ENCODE measurements at places on chromosomes 11 and 22.

DNA sequence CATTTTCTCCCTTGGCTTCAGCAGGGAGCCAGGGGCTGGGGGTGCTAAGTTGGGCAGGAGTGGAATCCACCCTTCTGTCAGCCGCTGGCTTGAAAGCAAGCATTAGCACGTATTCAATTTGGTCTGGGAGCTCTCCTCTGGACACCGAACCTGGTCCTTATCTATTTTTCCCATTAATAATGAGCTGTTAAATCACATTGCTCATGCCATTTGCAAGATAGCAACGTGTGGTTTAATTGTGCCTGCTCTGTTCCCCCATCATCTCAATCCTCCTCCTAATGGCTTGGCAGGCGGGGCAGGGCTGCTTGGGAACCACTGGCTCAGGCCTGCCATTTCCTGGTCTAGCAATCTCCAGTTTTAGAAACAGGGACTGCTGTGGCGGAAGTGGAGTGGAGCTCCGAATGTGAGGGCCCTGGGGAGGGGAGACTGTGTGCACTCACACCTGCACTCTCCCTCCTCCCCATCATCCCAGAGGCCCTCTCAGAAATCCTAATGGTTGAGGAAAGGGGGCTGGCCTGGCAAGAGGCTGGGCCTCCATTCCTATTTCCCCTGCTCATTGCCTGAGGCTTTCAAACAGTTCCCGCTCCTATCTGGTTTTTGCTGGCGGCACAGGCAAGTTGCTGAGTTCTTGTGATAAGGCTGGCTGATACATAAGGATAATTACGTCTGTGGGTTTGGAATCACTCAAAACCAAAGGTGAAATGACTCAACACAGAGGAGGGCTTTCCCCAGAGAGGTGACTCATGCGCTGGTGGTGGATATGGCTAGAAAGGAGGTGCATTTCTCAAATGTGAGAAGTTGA, 201.2 kb upstream of the E2F8 start:
- peak; percentile 96 for DNase-seq

GRCh38 chr11:123707606-123708205, 33.8 kb downstream of the ZNF202 start:
- peak; percentile 72 for DNase-seq

- DNase-seq = no peak
These were observed 11.4 kb downstream of the KCNJ5 start for GRCh38 chr11:128902515-128903066.

- DNase-seq = no peak
These were observed 15.7 kb downstream of the TSPAN32 start for GRCh38 chr11:2317354-2318050.

DNA sequence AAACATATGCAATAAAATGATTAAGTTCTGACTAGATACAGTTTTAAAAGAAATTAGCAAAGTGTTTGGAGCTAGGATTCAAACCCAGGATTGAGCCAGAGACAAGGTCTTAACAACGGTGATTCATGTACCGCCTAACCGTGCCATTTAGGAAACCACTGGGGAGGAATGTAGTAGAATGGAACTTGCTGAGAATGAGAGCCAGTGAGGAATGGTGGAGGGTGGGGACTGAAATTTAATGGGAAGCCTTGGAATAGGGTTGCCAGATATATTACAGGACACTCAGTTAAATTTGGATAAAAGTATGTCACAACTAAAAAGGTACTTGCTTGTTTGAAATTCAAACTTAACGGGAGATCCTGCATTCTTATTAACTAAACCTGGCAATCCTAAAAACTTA, 30.4 kb upstream of the TMEM86A start:
- no peak for DNase-seq

DNA sequence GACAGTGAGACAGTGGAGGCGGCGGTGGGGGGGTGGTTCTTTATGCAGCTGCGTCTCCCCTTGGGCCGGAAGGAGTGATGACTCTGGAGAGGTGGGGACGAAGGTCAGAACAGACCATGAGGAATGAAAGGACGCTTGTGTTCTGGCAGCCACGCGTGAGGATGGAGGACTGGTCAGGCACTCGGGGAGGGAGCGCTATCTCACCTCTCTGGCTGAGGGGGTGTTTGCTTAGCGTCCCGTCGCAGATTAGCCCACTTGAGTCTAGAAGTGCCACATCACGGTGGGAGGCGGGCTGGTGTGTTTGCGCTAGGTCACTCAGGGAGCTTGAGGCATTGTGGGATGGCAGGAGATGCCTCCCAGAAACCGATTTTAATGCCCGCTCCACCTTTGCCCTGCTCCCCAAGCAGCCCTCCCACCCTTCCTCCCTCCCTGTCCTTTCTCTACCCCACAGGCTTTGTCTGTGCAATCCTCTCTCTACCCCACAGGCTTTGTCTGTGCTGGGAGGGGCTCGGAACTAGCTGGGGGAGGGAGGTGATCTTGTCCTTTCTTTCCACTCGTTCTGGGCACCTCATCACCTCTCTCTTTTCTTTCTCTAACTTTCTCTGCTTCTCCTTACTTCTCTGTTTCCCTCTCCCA, 97.8 kb downstream of the PKNOX2 start:
- no peak for DNase-seq

GRCh38 chr22:45677063-45677462, 5.4 kb downstream of the ATXN10 start:
- DNase-seq = no peak

GRCh38 chr11:117761993-117762392, 35.0 kb downstream of the DSCAML1 start:
- no peak for DNase-seq

DNA sequence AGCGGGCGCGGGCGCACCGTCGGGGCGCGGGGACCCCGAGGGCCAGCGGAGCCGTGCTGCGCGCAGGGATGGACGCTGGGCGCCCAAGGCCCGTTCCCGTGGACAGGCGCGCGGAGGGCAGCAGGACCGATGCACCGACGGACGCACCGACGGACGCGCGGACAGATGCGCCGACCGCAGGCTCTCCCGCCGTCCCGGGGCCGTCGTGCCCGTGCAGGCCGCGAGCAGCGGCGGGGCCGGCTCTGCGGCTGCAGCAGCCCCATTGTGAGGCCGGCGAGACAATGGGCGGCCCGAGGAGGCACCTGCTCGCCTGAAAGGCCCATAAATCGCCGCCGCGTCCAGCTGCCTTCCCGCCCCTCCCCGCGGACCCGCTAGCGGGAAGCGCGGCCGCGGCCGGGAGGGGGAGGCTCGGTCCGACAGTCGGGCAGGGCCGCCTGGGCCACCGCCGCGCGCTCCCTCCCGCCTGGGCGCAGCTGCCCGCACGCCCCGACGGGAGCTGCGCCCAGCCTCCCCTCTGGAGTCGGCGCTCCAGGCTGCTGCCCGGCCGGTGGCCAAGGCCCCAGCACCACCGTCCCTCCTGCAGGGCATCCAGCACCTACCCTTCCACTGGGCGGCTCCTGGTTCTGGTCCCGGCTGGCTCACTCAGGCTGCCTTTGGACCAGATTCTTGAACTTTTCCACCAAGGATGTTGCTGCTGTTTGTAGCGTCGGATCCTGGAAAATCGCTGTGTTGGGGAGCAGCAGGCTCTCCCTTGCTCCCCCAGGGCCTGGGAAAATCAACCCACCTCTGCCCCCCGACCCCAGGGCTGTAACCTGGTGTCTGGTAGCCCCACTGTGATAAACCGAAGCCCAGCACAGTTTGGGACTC, 15.8 kb downstream of the CDKN1C start:
- DNase-seq = no peak

GRCh38 chr22:30221121-30221992, 25.2 kb downstream of the LIF start:
- no peak for DNase-seq

GRCh38 chr11:126347751-126348668, 7.5 kb upstream of the ST3GAL4 start:
- DNase-seq = no peak

DNA sequence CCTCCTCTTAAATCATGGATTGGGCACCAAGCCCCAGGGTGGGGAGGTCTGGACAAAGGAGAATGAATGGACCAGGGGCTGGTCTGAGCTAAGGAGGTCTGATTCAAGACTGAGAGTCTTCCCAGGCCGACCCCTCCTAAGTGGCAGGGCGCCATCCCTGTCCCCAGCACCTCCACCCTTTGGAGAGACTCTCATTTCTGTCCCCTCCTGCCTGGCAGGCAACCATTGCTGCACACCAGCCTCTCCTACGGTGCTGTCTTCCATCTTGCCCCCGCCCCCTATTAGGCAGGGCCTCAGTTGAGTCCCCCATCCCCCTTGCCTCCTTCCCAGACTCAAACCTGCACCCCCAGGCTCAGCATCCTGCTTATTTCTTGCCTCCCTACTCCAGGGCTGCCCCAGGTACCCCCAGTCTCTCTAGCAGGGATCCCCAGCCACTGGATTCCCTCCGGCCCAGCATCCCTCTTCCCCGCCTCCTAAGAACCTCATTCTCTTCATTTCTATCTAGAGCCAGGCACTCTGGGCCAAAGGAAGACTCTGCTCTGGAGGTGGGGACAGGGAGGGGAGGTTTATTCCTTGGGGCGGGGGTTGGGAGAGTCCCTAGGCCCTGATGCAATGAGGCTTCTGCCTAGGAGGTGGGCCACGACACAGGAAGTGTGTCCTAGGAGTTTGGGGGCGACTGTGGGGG, 1.7 kb upstream of the RCOR2 start:
- no peak for DNase-seq

DNA sequence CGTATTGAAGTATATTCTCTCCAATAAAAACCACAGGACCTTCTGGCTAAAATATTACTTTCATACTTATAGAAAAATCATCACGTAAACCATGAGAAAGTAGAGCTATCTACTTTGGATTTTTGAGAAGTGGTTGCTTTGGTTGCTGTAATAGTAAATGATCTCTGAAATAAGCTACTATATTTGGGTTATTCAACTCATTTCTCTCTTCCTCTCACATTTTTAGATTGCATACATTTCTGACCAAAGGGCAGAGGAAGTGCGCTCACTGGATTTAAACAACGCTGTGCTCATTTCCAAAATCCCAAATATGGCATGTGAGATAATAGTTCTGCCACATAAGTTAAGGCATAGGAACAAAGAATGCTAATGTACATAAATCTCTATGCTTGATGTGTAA, 357.0 kb downstream of the LRRC4C start:
- no peak for DNase-seq

DNA sequence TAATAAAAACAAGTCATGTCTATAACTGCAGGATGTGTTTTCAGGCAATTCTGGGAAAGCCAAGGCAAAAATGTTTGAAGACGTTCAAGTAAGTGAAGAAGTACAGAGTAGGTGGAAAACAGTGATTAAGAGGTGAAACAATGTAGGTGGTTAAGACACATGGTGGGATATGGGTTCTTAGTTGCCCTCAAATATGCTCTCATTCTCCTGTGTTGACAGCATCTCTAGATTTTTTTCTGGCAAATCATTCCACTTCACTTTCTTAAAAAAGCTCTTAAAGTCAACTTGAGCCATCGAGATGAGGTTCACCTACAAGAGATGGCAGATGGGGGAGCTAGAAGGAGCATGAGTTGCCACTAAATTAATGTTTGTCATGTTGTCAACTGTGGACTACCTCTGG, 1041.0 kb upstream of the CNTN5 start:
- no peak for DNase-seq

GRCh38 chr11:116603728-116604323, 169.0 kb downstream of the BUD13 start:
- no peak for DNase-seq

GRCh38 chr11:91902312-91902711, 322.3 kb upstream of the FAT3 start:
- DNase-seq = no peak

- DNase-seq = no peak
These were observed 6.9 kb upstream of the TIMP3 start for GRCh38 chr22:32794449-32795213.

- no peak for DNase-seq
These were observed 1.2 kb downstream of the ROM1 start for GRCh38 chr11:62614275-62614674.

DNA sequence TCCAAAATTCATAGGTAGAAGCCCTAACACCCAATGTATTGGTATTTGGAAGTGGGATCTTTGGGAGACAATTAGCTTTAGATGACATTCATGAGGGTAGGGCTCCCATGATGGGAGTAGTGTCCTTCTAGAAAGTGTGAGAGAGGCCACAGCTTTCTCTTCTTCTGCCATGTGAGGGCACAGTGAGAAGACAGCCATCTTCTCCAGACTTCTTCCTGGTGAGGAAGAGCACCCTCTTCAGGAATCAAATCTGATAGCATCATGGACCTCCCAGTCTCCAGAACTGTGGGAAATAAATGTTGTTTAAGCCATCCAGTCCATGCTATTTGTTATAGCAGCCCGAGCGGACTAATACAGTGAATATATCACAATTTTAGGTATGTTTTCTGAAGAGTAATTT, 96.9 kb downstream of the CNTN5 start:
- DNase-seq = no peak

- no peak for DNase-seq
These were observed 1158.5 kb downstream of the JRKL start for GRCh38 chr11:97548280-97548679.

DNA sequence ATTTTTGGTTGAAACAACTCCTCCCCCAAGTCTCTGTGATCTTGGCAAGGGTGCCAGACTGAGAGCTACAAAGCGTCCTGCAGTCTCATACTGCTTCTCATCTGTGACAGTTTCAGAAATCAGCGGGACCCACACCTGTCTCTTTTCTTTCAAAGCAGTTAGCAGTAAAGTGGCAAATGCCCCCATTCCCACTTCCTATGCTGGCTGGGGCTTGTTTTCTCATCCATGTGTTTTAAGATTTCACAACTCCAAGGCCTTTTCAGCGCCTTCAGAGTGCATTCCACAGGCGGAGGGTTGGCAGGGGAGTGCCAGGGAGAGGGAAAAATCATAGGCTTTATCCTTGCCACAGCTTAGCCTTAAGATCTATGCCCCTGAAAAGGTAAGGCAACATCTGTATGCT, 493.5 kb downstream of the OPCML start:
- no peak for DNase-seq

GRCh38 chr11:113387605-113388211, at the start of gene ANKK1:
Gene ANKK1, plus strand, starts transcription at chr11:113387779. Its CDS starts 106 bp downstream, at chr11:113387885.
- no peak for DNase-seq

GRCh38 chr11:123450623-123451022, 20.6 kb downstream of the GRAMD1B start:
- no peak for DNase-seq

DNA sequence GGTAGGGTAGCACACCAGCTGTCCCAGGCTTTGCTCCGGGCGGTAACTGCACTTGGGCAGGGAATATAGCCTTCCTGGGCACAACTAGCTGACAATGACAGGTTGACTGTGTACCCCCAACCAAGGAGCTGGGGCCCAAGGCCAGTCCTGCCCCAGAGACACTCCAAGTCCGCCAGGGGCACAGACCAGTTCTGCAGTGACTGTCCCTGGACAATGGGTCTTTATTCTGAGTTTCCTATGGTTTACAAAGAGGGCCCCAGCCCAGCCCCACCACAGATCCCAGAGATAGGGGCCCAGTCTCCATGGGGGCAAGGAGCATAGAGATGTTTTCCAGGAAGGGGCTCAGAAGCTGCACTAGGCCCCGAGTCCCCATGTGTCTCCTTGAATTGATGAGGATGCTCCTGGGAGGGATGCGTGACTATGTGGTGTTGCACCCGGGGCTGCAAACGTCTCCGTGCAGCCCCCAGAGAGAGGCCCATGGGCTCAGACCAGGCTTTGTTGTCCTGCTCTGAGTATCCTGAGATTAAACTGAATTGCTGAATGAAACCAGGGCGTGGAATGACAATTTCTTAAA, 48.4 kb downstream of the CD6 start:
- DNase-seq = no peak

- DNase-seq = no peak
These were observed 56.0 kb downstream of the PACSIN2 start for GRCh38 chr22:42958937-42959336.

GRCh38 chr11:83639995-83640758, 354.0 kb upstream of the CCDC90B start:
- no peak for DNase-seq

GRCh38 chr11:2178906-2179494, 7.4 kb upstream of the TH start:
- peak; percentile 92 for DNase-seq
